ENCODE measurements at places on chromosomes 7 and 10. TPM values are rescaled to one million over a fixed set of nuclear protein-coding genes. Genes with fewer than 3 reads are reported as not detected.

HHEX gene
- 0.49 TPM for total RNA-seq

DNA sequence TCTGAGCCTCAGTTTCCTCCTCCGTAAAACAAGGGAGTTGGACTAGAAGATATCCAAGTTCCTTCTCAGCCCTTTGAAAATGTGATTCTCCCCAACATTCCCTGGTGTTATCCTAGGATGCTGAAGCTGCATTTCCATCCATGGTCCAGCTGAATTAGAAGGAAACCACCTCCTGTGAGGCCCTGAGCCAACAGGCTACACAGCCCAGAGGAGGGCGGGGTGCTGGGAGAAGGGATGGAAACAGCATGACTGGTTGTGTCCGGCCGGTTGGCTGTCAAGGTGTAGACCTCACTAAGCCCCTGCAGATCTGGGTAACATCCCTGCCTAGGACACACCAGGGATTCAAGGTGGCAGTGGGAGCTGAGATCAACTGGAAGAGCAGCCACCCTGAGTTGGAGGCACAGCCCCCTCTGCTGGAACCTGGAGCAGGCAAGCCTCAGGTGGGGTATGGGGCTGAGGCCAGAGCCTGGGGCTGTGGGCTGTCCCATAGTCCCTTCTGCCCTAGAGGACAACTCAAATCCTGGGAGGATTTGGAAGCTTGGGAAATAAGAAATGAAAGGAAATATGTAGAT lies 72.0 kb downstream of the PAX2 start:
- no peak for DNase-seq

DNA sequence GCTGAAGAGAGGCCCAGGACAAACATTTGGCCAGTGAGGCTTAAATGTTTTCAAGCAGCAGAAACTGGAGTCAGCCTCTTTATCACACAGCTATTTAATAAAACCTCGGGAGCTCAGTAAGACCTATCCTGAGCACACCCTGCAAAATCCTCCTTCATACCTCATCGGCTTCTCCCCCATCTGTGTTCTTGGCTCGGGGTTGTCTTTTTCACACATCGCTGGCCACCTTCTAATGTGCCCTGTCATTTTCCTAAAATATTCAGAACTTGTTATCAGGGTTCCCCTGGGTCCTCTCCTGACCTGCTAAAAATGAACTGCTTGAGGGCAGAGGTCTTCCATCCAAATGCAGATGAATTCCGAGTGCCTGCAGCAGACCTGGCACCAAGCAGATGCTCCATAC lies 310.3 kb upstream of the AKR1E2 start:
- DNase-seq = no peak

HIP1 gene
- total RNA-seq = 10.5 TPM

IGFBP3 gene
- 1,278 TPM for total RNA-seq

ECHDC3 gene
- total RNA-seq = 0.98 TPM

All from fibroblast of the aortic adventitia (primary cell).